ENCODE measurements at places on chromosomes 6 and 20.

DNA sequence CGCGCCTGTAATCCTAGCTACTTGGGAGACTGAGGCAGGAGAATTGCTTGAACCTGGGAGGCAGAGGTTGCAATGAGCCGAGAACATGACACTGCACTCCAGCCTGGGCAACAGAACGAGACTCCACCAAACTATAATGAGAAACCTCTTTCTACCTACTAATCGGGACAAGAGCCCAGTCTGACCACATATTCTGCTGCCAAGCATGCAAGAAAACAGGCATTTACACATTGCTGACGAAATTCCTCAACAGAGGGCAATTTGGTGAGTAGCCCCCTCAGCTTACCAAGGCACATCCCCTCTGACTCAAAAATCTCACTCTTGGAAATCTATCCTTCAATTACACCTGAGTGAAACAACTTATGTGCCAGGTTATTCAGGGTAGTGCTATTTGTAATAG, 81.2 kb downstream of the SLC23A2 start:
- DNase-seq = no peak

- DNase-seq = no peak
Measured at GRCh38 chr6:132446141-132446854, 45.0 kb upstream of the MOXD1 start.

DNA sequence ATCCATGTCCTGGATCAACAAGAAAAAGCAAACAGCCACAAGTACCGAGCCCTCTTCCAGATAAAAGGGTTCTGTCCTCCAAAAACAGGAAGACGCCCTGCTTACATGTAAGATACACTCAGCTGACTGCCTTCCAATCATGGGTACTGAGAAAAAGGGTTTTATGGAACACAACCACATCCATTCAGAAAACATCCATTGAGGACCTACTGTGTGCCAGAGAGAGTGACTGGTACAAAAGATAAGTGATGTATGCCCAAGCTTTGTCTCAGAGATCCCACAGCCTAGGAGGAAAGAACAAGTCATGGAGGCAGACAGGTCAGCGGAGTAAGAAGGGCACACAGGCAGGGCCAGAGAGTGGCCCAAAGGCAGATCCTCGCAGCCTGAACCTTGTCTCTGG, 94.8 kb upstream of the SSTR4 start:
- no peak for DNase-seq

- no peak for DNase-seq
Measured at GRCh38 chr6:1770435-1770843, 160.7 kb downstream of the FOXC1 start.

GRCh38 chr6:150881911-150882481, 16.5 kb downstream of the MTHFD1L start:
- DNase-seq = no peak

- DNase-seq = no peak
Measured at GRCh38 chr6:35148167-35148741, 7.1 kb upstream of the TCP11 start.

GRCh38 chr6:116393430-116393829, 22.7 kb downstream of the DSE start:
- DNase-seq = no peak

- DNase-seq = no peak
Measured at GRCh38 chr20:10185741-10186558, 32.7 kb upstream of the SNAP25 start.

- DNase-seq = no peak
Measured at GRCh38 chr6:74368746-74369145, 672.7 kb downstream of the CD109 start.

DNA sequence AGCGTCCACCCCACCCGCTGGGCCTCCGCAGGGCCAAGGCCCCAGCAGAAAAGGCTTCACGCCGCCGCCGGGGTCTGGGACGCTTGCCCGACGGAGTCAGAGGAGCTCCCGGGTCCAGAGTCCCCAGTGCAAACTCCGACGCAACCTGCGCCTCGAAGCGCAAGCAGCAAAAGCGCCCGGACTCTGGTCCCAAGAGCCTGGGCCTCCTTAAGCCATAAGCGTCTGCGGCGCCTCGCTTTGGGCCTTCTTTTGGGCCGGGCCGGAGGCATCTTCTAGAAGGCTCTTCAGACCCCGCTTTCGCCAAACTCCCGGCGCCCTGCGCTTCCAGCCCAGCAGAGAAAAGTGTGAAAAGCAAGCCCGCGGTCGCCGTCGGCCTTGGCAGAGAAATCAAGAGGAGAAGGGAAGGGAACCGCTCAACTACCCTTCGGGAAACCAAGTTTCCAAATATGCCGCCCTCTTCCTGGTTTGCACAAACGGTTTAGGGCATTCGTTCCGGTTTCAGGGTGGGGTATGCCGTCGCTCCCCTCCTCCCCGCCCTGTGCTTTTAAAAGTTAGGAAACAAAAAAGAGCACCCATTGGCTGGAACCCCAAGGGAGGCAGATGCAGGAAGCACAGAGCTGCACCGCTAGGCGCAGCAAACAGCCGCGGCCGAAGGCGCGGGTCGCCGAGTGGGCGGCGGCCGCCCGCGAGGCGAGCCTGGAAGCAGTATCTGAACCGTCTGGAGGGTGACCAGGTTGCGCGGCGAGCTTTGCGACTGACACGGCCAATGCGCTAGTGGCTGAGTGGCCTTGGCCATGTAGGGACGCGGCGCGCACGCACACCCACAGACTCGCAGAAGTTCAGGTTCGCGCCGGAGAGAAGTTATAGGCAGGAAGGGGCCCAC, 1.2 kb downstream of the TBX18 start:
- no peak for DNase-seq

DNA sequence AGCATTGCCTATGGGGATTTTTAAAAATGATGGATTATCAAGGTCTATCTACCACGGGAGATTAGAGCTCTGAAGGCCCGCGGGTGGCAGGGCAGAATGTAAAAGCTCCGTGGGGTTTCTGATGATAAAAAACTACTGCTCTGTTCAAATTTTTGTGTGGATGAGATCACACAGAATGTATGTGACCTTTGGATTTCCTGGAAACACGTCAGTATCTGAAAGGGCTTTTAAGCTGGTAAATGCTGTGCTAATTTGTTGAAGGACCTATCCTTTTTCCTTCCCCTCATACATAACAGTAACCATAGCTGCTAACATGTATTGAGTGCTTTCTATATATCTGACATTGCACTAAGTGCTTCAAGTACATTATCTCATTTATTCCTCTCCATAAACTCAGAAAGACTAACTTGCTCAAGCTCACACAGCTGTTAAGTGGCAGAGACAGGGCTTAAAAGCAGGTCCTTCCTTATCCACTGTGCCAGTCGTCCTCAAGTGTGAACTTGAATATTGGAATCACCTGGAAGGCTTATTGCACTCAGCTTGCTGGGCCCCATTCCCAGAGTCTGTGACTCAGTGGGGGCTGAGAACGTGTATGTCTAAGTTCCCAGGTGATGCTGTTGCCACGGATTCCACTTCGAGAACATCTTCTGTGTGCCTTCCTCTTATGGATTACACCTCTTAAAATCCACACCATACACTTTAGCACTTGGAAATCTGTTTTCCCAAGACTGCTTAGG, 1.9 kb upstream of the TMEM242 start:
- no peak for DNase-seq

- no peak for DNase-seq
Measured at GRCh38 chr20:53811577-53811976, 217.9 kb upstream of the ZNF217 start.

- DNase-seq = no peak
Measured at GRCh38 chr6:31965700-31966099, 6.2 kb downstream of the DXO start.
